ENCODE measurements at places on chromosomes 1 and 21.

- no peak for DNase-seq
These were observed 496.5 kb upstream of the ADGRL2 start for GRCh38 chr1:81304187-81304586.

DNA sequence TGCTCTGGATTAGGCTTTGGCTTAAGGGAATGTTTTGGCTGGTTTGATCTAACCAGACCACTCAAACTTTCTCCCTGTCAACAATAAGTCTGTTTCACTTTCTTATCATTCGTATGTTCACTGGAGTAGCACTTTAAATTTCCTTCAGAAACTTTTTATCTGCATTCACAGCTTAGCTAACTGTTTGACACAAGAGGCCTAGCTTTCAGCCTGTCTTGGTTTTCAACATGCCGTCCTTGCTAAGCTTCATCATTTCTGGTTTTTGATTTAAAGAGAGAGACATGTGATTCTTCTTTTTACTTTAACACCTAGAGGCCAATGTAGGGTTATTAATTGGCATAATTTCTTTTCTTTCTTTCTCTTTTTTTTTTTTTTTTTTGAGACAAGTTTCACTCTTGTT, 14.9 kb upstream of the CYB5R1 start:
- DNase-seq: no peak

DNA sequence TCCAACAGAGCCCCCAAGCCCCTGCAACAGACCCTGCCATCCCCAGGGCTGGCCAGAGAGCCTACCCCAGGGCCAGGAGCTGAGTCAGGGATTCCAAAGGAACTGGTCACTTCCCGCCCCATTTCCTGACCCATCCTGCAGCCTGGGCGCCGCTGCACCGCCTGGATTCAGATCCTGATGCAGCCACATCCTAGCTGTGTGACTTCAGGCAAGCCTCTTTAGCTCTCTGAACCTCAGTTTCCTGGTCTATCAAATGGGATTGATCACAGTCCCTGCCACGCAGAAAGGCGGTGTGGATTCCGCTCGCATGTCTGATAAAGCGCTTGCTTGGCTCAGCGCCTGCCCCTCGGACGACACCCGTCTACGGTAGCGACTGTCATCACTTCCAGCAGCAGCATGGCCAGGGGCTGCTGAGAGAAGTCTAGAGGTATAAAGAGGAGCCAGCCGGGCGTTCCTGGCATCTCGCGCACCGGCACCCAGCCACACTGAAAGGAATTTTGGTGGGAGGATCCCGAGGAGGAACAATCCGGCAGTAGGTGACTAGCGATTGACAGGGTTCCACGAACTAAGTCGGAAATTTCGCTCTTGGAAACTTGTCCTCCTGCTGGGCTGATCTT, 10.1 kb downstream of the EPHA2 start:
- no peak for DNase-seq

- DNase-seq: no peak
These were observed 17.9 kb upstream of the ATP6V1G3 start for GRCh38 chr1:198558402-198558801.

DNA sequence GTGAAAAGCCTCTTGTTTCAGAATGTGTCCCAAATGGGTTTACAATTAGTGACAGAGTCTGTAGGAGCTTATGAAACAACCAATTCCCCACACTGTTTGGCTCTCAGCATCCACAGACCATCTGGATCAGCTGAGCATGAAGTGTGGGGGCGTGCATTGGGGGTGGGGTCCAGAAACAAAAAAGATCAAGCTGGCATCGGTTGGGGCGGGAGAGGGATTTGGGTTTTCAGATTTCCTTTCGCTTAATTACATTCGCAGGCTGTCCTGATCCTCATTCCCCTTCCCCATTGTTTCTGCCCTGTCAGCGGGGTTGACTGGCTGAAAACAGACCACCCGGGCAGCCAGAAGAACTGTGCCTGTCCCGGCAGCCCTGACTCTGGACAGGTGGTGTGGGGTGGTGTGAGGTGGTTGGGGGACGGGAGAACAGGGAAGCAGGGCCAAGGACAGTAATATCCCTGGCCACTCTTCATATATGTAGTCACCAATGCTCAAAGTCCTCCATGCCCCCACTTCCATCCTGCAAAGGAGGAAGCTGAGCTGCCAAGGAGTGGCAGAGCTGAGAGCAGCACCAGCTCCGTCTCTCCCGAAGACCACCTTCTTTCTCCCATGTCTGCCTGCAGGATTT, 92.0 kb downstream of the IER5 start:
- DNase-seq: no peak

DNA sequence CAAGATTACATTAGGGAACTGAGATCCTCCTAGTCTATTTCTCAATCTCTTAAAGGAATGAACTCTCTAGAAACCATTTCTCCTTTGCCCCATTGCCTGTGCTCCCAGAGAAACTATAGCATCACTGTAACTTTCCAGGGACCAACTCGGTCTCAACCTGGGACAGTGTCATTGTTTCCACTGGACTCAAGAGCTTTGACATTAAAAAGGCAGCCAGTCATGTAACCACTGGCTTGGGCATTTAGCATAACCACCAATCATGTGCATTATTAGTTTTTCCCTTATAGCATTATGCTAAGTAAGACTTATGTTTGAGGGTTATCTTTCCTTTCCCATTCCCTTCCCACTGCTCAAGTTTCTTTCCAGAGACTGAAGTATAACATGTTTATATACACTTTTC, 18.2 kb downstream of the TEX38 start:
- no peak for DNase-seq

DNA sequence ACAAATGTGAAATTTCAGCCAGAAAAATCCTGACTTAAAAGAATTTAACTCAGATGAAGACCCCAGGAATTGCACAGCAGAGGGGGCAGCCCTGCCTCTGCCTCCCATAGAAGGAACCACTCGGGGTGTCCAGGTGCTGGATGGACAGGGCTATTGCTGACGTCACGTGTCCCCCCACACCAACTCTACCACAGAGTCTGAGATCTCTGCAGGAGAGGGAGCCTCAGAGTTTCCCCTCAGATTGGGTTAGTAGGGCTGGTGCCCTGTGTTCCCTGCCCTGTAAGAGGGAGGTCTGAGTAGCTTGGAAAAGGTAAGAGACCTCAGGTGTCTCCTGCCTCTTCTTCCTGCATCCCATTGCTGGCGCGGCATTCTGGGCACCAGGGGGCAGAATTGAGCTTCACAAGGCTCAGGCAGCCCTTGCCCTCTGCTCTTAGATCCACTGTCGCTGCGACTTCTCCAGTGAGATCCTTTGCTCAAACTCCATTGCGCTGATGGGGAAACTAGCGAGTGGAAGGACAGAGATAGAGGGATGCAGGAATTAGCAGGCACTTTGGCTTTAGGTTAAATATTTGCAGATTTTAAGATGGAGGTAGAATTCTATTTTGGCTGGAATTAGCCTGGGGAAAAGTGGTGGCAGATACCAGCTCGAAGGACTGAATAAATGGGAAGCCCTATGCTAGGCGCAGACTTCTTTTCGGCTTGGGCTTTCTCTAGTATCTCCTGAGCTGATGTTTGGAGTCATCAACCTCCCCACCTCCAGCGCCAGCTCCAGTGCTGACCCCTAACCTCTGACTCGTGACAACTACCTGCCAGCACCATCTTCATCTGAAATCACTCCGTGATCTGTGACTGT, 42.8 kb upstream of the DMBX1 start:
- peak; percentile 69 for DNase-seq

DNA sequence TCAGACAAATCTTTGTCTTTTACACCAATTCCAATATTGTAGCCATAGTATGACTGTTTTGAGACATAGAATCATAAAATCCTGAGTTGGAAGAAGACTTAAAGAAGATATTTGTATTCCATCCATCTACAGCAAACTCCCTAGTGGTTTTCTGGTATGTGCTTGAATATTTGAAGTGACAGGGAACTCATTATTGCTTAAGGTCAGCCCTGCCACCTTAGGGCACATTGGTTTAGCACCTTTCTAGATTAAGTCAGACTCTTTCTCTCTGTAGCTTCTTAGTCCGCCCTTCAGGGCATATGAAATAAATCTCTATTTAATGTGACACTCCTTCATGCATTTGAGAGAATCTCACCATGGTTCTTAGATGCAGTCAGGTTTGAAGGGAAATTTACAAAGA, 49.8 kb downstream of the PTGER3 start:
- no peak for DNase-seq

DNA sequence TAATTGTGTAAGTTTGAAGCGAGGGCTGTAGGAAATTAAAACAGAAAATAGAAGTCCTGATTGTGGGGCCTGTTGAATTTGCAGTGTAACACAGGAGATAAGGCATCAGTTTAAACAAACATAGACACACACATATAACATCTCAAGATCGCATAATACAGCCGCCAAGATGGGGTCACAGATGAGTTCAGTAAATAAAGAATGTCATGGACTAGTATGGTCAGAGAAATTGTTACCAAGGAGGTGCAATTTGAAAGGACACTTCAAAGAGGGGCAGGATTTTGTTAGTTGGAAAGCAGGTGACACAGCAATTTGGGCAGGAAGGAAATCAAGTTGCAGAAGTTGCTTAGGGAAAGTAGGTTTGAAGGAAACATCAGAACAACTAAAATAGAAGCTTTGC, 450.0 kb downstream of the USP25 start:
- DNase-seq: no peak

DNA sequence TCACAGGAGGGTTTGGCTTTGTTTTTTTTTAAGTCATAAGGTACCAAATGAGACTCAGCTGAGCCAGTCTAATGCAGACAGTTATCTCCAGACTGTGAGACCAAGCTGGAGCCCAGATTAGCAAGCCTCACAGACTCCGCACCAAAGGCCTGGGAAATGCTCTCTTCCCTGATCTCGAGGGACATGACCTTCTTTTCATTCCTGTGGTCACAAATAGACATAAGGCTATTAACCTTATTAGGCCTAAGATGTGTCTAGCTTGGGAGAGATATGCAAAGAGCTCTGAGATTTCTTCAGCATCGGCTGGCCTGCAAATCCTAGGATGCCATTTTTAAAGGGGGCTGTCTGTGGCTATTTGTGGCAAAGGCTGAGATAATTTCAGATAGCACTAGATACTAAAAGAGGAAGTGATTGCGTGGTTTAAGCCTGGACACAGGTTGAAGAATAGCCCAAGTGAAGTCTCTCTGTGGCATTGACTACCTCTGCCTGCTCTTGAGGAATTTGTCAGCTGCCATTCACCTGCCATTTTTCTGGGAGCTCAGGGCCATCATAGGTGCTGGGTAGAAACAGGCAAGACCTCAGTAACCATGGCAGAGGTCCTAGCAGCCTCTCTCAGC, 301.3 kb downstream of the SIPA1L2 start:
- DNase-seq: no peak

DNA sequence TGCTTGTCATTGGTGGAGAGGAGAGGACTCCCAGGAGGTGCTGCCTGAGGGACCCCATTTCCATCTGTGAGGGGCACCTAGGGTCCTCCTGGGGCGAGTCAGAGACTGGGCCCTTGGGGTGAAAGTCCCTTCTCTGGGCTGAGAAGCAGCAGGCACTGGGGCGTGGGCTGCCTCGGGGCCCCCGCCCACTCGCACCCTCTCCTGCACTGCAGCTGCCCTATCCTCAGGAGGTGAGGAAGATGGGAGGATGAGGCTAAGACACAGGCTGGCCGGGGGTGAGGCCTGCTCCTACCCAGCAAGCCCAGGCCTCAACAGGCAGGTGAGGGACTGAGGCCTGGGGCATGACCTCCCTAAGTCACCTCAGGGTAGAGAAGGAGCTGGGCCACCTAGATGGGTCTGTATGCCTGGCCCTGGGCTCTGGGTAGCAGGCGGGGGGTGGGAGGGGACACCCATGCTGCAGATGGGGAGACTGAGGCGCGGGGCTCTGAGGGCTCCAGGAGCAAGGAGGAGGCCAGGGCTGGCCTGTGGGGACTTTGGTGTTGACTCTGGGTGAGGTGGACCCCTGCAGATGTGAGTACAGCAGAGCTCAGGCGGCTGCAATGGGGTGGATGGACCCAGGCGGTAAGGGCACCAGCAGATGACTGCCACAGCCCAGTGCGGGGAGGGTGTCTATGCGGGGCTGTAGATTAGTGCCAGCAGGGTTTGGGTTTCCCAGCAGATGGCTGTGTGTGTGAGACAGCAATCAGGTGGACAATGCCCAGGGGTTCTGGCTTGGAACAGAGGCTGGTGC, 10.4 kb upstream of the ZNF669 start:
- DNase-seq: no peak

- DNase-seq: no peak
These were observed 205.0 kb upstream of the GRIK3 start for GRCh38 chr1:37239225-37239740.

DNA sequence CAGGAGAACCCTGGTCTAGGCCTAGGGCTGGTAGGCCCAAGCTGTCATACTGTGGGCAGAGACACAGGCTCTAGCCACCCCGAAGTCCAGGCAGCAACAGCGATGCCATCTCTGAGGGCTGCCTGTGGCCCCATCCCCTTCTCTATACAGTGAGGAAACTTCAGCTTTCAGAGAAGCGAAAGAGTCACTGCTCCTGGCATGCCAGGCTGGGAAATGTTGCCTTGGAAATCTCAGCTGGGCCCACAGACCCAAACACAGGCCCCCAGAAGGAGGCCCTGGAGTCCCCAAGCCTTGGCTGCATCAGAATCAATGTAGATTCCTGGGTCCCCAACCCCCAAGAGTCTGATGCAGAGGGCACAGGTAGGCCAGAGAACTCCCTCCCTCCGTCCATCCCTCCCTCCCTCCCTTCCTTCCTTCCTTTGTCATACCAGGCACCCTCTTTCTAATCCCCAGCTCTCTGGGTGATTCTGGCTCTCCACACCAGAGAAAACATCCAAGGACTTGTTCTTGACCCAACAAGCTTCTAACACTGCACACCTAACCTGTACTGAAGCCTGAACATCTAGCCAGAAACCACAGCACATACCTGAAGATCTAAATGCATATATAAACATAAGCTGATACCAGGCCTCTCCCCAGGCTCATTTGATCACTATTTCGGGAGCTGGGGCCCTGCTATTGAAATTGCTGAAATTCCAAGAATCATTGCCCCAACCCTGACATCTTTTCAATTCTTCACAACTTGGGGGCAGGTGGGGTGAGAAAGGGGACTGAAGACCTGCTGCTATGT, 143.2 kb upstream of the EDN2 start:
- DNase-seq: no peak

DNA sequence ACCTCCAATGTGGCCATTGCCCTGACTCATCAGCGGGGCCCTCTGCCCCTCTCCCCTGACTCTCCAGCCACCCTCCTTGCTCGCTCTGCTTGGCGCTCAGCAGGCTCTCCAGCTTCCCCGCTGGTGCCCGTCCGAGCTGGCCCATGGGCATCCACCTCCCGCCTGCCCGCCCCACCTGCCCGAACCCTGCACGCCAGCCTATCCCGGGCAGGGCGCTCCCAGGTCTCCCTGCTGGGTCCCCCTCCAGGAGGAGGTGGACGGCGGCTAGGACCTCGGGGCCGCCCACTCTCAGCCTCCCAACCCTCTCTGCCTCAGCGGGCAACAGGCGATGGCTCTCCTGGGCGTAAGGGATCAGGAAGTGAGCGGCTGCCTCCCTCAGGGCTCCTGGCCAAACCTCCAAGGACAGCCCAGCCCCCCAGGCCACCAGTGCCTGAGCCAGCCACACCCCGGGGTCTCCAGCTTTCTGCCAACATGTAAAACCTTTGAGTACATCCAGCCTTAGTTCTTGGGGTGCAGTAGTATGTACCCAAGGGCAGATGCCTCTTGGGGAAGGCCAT, 10.8 kb downstream of the HCN3 start:
- DNase-seq: no peak

DNA sequence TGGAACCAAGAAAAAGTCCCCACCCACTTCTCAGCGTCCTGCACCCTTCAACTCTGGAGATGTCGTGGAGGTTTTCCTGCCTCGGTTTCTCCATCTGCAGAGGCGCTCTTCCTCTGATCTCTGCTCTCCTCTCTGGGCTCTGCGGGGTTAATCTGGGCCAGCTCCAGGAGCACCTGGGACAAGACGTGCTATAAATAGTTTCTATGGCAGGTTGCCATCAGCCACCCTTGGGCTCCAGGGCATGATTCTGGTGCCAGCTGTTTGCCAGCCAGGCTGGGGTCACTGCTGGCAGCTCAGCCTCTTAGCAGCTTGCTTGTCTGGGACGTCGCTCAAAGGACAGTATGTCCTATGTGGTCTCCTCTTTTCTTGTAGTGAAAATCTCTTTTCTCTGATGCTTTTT, 137.1 kb downstream of the ACTL8 start:
- no peak for DNase-seq

Measured in CD4-positive, alpha-beta T cell treated with Interleukin-15 for 4 hours (primary cell).